Pons (tissue), 1 donor: ENCODE measurements at places on chromosomes 5 and 9.
A peak's percentile ranks its signal among the peaks of the same experiment; 100 is the strongest.

DNA sequence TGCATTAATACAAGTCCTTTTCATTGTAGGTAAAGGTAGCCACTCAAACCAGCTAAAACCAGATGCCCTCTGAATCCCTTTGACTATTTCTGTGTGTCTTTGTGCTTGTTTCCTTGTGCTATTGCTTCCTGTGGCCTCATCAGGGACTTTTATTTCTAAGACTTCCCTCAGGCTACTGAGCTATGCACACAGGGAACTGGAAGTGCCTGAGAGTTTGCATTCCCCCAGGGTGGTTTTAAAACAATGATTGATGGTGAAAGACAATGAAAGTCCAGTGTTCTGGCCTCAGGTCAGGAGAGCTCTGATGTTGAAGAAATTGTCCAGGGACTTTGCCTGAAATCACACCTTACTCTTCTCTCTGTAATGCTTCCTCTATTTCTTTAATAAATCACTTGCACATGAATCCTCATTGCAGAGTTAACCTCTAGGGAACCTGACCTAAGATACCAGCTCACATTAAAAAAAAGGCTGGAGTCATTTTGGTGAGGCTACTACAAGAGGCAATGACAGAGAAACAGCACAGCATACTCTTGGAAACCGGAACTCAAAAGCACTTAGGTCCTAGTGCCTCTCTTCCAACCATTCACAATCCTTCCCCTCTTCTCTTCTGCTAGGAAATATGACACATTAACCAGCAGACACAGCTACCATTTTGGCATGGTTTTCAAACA lies 158.1 kb upstream of the NREP start:
- no peak for DNase-seq

- DNase-seq: no peak
These were observed 70.2 kb downstream of the KCNT1 start for GRCh38 chr9:135772056-135772646.

DNA sequence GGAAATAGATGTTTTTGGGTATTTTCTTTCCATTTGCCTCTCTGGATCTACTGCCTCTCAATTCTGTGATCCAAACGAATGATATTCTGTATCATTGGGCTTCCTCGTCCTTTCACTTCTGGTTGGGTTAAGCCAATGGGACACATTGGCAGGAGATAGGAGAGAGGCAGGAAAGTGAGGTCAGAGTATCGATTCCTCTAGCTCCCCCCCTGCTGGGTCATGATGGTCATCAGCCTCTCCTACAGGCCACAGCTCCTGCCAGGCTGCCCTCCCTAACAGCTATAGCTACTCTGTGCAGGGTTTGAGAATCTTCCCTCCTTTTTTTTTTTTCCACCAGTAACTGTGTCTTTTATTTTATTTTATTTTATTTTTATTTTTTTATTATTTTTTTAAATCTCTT lies 39.4 kb downstream of the APBA1 start:
- no peak for DNase-seq

- DNase-seq: peak; percentile 42
These were observed 38.1 kb upstream of the CD180 start for GRCh38 chr5:67234671-67235176.

- no peak for DNase-seq
These were observed 89.6 kb downstream of the PRDM6 start for GRCh38 chr5:123178683-123179082.

DNA sequence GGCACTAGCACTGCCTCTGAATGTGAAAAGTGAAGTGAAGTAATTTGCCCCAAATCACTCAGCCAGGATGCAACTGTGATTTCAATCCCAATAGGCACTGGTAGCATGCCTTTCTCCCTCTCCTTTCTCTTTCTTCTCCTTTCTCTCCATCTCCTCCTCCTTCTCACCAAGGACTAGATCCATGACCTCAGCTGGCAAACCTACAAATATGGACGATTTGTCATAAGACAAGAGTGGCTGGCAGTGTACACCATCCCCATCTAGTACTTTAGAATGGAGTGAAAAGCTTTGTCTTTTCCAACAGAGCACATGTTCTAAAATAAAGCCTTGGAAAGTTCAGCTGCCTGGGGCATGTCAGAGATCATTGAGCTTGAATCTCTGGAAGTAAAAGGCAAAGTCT lies 574.7 kb upstream of the CLINT1 start:
- DNase-seq: no peak

DNA sequence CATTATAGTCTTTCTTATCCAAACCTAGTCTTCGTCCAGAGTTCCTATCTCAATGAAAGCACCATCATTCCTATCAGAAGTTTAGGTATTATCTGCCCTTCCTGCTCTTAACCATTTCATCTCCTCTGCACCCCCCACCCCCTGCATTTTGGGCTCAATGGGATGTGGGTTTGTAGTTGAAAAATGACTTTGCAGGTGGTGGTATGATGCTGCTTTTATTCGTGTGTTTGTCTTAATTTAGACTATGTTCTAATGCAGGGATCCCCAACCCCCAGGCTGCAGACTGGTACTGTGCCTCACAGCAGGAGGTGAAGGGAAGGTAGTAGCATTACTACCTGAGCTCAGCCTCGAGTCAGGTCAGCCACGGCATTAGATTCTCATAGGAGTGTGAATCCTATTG lies 49.4 kb upstream of the ZNF608 start:
- no peak for DNase-seq

- DNase-seq: no peak
These were observed 180.1 kb upstream of the ELL2 start for GRCh38 chr5:96141749-96142148.

- no peak for DNase-seq
These were observed 7.9 kb upstream of the IER5L start for GRCh38 chr9:129185991-129186390.

- DNase-seq: no peak
These were observed 76.7 kb upstream of the UNC5A start for GRCh38 chr5:176733406-176734262.

DNA sequence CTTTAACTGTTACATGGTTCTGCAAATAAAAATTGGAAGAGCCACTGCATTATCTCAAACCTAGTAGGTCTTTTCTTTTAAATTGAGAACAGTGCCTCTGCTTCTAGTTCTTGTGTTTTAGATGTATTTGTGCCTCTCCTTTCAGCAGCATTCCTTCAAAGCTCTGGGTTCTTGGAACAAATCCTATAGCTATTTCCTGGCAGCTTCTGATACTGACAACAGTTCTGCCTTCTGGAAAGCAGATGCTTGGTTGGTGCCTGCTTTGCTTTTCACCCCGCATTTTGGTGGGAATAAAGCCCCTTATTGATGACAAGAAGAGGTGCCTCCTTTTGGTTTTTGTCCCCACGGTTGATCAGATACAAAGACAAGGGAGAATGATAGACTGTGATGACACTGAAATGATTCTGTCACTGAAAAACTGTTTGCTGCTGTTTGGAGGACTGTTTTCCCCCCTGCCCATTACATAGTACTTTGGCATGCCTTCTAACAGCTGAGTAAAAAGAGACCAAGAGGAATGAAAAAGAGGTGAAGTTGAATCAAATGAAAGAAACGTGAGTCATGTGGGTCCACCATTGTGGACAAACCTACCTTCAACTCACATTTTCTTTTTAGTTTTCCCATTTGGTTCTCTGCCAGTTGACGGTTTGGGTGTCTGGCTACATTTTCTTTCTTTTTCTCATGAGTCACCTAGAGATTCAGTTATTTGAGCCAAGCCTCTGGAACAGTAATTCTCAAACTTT lies 5.6 kb downstream of the PTCD2 start:
- DNase-seq: no peak

- no peak for DNase-seq
These were observed 1.1 kb upstream of the SV2C start for GRCh38 chr5:76081811-76082771.

- peak; percentile 36 for DNase-seq
These were observed 79.4 kb downstream of the SLC1A3 start for GRCh38 chr5:36685631-36686288.

DNA sequence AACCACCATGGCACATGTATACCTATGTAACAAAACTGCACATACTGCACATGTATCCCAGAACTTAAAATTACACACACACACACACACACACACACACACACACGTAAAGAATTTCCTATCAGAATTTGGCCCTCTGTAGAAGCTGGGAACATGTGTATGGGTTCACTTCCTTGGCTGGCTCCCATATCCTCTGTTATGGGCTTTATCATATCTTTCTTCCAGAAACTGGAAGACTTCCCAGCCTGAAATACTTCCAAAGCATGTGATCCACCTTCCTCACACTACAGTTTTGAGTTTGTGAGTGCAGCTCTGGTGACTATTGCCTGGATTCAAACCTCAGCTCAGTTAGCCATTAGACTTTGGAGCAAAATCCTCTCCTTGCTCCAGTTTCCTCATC lies 78.6 kb upstream of the GDNF start:
- DNase-seq: no peak

DNA sequence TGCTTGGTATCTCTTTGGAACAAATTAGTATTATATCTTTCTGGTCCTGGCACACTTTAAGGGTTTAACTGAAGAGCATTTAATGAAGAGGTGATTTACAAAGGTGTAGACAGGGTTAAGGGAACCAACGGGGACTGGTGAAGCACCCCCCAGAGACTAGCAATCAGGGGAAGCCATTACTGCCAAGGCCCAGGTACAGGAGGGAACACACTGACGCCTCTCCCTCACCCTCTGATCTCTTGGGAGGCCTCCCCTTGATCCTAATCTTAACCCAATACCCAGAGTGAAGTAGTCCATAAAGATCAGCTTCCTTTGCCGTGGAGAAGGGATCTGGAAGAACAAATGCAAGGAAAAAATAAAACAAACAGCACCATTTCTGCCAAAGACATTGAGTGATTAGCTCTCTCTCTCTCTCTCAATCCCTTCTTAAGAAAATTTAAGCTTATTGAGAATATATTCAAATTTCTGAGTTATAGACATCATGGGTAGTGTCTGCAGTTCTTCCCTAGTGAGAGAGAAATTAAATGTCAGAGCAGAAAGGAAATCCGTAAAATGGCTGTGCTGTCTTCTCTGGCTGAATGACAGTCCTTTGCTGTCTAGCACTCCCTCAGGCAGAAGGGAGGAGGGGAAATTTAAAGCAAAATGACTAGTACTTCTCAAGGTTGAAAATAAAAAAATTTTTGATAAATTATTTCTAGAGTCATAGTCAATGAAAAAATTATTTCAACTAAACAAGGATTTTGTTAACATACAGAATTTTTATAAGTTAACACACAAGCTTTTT lies 20.0 kb downstream of the F2R start:
- DNase-seq: no peak
